ENCODE measurements at places on chromosomes 16 and 17. TPM values are rescaled to one million over a fixed set of nuclear protein-coding genes. Genes with fewer than 3 reads are reported as not detected.
A peak's percentile ranks its signal among the peaks of the same experiment; 100 is the strongest.

- peak; percentile 80 for DNase-seq
Observed at GRCh38 chr17:80063830-80064585, 27.6 kb downstream of the CCDC40 start.

DNA sequence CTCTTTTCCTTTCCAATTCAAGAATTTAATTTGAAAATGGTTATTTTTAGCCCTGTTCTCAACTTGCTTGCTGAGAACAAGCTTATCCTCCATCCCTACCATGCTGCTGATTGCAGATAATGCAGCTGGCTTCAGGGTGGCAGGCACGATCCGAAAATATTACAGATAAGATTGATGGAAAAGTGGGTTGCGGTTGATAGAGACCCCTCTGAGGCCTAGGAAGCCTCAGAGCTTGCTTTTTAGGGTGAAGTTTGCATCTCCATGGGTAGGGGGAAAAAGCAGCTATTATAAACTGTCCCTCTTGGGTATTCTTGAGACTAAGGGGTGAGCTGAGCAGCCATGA, 116.5 kb upstream of the GOT2 start:
- no peak for DNase-seq

DNA sequence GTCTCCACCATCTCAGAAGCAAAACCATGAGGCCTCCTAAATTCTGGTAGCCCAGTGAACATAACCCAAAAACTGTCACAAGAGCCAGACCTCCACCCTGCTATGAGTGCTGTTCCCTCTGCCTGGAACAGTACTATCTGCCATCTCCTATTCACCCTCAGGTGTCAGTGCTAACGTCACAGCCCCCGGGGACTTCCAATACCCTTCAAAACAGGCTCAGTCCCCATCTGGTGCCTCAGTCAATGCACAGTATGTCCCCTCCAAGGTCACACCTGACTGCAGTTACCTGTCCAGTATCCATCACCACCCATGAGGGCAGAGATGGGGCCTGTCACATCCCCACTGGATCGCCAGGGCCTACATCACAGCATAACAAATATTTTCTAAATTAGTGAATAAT, 11.5 kb downstream of the CREBBP start:
- DNase-seq = no peak

DNA sequence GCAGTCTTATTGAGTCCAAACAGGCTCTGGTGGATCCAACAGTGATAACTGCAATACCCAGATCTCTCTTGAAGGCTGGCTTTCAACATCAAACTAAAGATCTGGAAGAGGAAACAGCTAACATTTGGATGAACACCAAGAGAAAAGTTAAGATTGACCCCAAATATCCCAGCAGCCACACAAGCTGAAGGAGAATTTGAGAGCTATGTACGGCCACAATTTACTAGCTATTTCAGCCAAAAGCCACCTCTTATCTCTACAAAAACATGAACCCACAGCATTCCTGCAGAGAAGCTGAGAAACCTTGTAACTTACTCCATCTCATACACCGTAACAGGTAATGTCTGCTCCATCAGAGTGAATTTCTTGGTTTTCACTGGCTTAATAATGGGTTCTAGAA, 14.3 kb downstream of the EFTUD2 start:
- DNase-seq = no peak

C1QTNF1 gene
- total RNA-seq = 1.7 TPM

ZP2 gene
- total RNA-seq = not detected

All from IMR-90 (cell line).